ENCODE measurements at places on chromosomes 5 and 9. TPM values are rescaled to one million over a fixed set of nuclear protein-coding genes. Genes with fewer than 3 reads are reported as not detected.

GRCh38 chr5:66856041-66856805, 260.0 kb downstream of the MAST4 start:
- no peak overlapping the region for H3K4me3 ChIP-seq
- no peaks in the 10 kb centered on the region for H3K27me3 ChIP-seq
- no peaks in the 10 kb centered on the region for H3K36me3 ChIP-seq
- H3K27ac ChIP-seq: no peak overlapping the region
- no peaks in the 10 kb centered on the region for H3K4me1 ChIP-seq

GRCh38 chr5:64688391-64688790, 1.9 kb upstream of the SHISAL2B start:
- H3K36me3 ChIP-seq: no peaks in the 10 kb centered on the region
- H3K27ac ChIP-seq: no peak overlapping the region
- DNase-seq: no peak
- H3K4me3 ChIP-seq: no peak overlapping the region
- H3K27me3 ChIP-seq: peaks cover 8% of the 10 kb centered on the region
- peaks cover 11% of the 10 kb centered on the region for H3K4me1 ChIP-seq

GRCh38 chr9:675697-676370, 165.7 kb upstream of the DMRT1 start:
- H3K4me1 ChIP-seq: peaks cover 15% of the 10 kb centered on the region
- no peaks in the 10 kb centered on the region for H3K27me3 ChIP-seq
- no peak overlapping the region for H3K4me3 ChIP-seq

DNA sequence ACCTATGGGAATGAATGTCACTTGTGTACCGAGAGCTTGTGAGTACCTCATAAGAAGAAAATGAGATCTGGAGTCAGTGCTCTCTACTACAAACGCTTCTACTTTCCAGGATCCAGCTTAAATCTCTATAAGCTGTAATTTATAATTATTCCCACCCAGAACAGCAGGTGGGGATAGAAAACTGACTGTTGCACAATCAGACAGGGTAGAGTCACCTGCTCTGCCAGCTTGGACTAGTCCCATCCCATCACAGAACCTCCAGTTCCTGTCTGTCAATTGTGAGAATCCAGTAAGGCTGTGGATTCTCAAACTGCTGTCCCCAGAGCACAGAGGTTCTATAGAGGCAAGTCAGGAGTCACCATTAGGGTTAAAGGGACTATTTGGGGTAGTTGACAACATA, 2.0 kb downstream of the SPINK7 start:
- no peaks in the 10 kb centered on the region for H3K27me3 ChIP-seq
- H3K27ac ChIP-seq: no peak overlapping the region
- H3K4me3 ChIP-seq: no peak overlapping the region
- no peak for DNase-seq
- H3K36me3 ChIP-seq: no peaks in the 10 kb centered on the region
- no peaks in the 10 kb centered on the region for H3K4me1 ChIP-seq

DNA sequence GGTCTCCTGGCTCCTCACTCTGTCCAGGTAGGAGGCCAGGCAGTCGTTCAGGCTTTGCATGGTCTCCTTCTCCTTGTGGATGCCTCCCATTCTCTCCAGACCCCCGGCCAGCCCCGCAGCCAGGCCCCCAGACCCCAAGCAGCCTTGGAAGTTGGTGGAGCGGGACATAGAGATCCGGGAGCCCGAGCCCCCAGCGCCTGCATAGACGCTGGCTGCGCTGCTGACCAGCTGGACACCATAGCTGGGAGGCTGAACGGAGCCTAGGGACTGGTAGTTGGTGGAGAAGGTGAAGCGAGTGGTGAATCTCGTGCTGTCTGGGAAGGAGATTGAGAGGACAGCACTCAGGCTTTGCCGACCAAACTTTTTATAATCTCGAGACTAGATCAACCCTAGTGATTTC, 35.9 kb downstream of the FOXI1 start:
- H3K27ac ChIP-seq: no peak overlapping the region
- no peak overlapping the region for H3K4me3 ChIP-seq
- H3K4me1 ChIP-seq: no peaks in the 10 kb centered on the region
- DNase-seq: no peak

DNA sequence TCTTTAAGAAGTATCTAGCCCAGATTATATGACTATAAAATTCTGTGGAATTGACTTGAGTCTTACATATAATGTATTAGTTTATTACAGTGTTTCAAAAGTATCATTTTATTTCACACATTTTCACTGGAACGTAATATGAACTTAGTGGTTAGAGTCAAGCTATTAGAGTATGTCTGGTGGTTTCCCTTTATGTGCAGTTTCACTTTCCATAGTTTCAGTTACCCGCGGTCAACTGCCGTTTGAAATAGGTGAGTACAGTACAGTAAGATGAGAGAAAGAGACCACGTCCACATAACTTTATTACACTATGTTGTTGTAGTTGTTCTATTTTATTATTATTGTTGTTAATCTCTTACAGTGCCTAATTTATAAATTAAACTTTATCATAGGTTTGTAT, 50.5 kb downstream of the COMMD10 start:
- no peaks in the 10 kb centered on the region for H3K36me3 ChIP-seq
- H3K4me3 ChIP-seq: no peak overlapping the region
- no peak overlapping the region for H3K27ac ChIP-seq
- peaks cover 6% of the 10 kb centered on the region for H3K4me1 ChIP-seq
- no peak for DNase-seq

- DNase-seq: no peak
- H3K4me3 ChIP-seq: no peak overlapping the region
- no peak overlapping the region for H3K27ac ChIP-seq
- H3K27me3 ChIP-seq: no peaks in the 10 kb centered on the region
- no peaks in the 10 kb centered on the region for H3K36me3 ChIP-seq
These were observed 21.2 kb upstream of the MLANA start for GRCh38 chr9:5869315-5870019.

GRCh38 chr5:14449052-14449661, 132.4 kb upstream of the OTULINL start:
- H3K4me3 ChIP-seq: no peak overlapping the region
- H3K27ac ChIP-seq: no peak overlapping the region
- no peaks in the 10 kb centered on the region for H3K4me1 ChIP-seq
- DNase-seq: no peak
- no peaks in the 10 kb centered on the region for H3K27me3 ChIP-seq

DNA sequence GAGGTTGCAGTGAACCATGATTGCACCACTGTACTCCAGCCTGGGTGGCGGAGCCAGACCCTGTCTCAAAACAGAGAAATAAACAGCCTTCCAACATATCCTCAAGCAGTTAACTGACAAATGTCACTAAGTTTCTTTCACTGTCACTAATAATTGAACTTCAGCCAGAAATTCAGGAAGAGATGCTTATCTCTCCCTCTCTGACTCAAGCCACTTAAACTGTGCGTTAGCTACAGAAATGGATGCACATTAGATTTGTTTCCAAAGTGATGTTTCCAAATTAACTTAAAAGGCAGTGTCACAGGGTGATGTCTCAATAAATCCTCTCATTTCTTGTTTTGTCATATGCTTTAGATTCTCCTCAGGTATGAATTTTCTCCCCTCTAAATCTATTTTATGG, 164.9 kb downstream of the KDM4C start:
- peaks cover 1% of the 10 kb centered on the region for H3K36me3 ChIP-seq
- no peaks in the 10 kb centered on the region for H3K27me3 ChIP-seq
- no peak overlapping the region for H3K4me3 ChIP-seq
- H3K4me1 ChIP-seq: peaks cover 12% of the 10 kb centered on the region
- no peak overlapping the region for H3K27ac ChIP-seq

Gene IL3
- total RNA-seq: not detected

Gene PTBP3
- total RNA-seq: 30.4 TPM

Gene ATOX1
- 39.7 TPM for total RNA-seq

Gene PHF24
- 0.26 TPM for total RNA-seq
